CD4-positive, alpha-beta T cell treated with Interleukin-6 for 4 hours (primary cell): ENCODE measurements at places on chromosomes 6 and 20.
A peak's percentile ranks its signal among the peaks of the same experiment; 100 is the strongest.

GRCh38 chr6:149990661-149991471, 27.1 kb downstream of the ULBP1 start:
- peak; percentile 32 for DNase-seq

- DNase-seq, result no peak
Measured at GRCh38 chr20:7291323-7291943, 523.9 kb downstream of the BMP2 start.

GRCh38 chr20:10848810-10849370, 175.1 kb upstream of the JAG1 start:
- DNase-seq, result no peak

DNA sequence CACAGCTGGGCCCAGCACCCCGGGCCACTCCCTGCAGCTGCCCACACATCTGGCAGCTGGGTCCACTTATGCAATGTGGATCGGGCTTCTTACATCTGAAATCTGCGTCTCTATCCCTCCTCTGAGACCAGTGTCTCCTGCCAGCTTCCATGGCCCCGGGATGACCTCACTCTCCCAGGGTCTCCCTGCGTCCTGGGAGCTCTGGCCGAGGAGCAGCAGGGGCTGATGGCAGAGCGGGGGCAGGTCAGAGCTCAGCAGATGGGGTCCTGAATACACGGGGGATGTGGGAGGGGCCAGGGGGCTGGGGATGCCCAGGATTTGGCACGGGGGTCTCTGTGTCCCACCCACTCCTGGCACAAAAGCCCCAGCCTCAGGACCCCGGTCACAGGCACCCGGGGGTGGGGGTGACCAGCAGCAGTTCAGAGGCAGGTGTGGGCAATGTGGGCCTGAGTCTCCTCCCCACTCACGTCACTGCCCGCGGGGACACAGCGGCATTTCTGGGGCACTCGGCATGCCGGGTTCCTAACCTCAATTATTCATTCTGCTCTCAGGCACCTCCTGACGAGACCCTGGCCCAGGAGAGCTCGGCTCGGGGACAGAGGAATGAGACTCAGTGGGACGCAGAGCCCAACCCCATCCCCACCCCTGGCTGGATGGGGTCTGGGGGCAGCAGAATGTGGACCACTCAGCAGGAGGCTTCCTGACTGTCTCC, 16.4 kb downstream of the CHRNA4 start:
- DNase-seq, result no peak

- no peak for DNase-seq
Measured at GRCh38 chr6:161850562-161850961, 576.7 kb upstream of the AGPAT4 start.

- DNase-seq, result no peak
Measured at GRCh38 chr6:42333612-42334011, 116.0 kb upstream of the MRPS10 start.

GRCh38 chr6:44457596-44457995, 70.1 kb downstream of the CDC5L start:
- DNase-seq, result no peak

- no peak for DNase-seq
Measured at GRCh38 chr6:164286011-164286410, 871.5 kb downstream of the QKI start.

DNA sequence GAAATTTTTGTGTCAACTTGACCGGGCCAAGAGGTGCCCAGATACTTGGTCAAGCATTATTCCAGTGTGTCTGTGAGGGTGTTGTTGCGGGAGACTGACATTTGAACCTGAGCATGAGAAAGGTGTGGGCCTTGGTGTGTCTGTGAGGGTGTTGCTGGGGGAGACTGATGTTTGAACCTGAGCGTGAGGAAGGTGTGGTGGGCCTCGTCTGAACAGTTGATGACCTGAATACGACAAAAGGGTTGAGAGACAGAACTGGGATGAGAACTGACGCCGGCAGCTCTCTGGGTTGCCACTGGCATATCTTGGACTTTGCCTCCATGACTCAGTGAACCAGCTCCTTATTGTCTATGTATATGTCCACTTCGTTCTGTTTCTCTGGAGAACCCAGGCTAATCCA, 240.5 kb downstream of the ERMARD start:
- no peak for DNase-seq

DNA sequence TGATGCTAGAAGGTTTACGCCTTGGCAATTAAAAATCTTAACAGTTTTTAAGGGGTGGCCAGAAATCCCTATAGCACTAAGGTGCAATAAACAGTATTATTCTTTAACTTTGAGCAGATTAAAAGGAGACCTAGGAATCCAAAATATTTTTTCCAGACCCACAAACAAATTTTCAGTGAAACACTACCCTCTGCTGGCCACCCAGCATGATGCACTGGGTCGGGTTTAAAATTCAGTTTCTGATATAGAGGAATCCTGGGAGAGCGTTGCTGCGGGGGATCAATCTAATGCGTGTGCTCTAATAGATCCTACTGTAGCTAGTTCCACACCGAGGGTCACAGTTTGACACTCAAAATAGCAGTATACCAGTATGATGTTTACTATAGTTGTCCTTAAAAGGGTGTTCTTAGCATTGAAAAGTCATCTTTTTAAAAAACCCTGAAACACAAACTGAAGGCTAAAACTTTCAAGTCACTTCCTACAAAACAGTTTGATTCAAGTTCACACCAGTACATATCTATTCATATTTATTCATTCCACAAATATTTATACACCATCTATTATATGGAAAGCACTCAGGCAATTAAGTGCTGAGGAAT, 10.2 kb downstream of the UBE3D start:
- peak; percentile 49 for DNase-seq

DNA sequence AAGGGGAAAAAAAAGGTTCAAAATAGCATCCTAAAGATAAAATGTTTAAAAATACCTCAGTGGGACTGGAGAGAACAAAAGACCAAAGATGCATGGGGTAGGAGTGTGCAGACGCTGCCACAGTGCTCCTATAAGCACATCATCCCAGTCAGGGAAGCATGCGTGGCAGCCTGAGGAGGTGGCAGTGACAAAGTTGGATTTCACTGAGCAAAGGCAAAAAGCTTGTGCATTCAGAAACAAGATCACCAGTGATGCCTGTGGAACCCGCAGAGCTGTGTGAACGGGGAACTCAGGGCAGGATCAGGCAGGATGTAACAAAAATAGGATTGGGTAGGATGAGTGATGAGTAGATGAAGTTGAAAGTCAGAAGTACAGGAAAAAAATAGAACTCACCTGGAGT, 116.1 kb downstream of the RIMS1 start:
- DNase-seq, result no peak

GRCh38 chr20:23632711-23633573, 4.8 kb downstream of the CST3 start:
- no peak for DNase-seq

GRCh38 chr6:91664327-91664959, 1077.6 kb upstream of the MAP3K7 start:
- no peak for DNase-seq

DNA sequence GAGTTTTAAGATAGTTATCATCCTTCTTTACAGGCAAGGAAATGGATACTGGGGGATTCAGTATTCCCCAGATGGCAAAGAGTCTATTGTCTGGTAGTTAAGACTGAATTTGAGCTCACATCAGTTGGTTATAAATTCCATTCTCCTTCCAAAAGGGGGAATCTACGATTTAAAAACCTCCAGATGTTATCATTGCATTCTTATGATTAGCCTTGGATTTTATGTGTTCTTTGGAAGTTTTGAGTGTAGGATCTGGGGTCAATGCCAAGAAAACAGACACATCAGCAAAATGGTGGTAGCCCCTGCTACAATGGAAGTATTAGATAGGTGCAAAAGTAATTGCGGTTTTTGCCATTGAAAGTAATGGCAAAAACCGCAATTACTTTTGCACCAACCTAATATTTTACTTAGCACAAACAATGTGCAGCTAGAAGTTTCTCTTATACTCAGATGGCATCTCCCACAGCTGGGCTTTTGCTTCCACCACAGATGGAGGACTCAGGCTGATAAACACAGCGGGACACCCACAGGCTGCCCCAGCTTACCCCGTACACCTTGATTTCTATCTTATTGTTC, 168.2 kb upstream of the RIN2 start:
- DNase-seq, result no peak

DNA sequence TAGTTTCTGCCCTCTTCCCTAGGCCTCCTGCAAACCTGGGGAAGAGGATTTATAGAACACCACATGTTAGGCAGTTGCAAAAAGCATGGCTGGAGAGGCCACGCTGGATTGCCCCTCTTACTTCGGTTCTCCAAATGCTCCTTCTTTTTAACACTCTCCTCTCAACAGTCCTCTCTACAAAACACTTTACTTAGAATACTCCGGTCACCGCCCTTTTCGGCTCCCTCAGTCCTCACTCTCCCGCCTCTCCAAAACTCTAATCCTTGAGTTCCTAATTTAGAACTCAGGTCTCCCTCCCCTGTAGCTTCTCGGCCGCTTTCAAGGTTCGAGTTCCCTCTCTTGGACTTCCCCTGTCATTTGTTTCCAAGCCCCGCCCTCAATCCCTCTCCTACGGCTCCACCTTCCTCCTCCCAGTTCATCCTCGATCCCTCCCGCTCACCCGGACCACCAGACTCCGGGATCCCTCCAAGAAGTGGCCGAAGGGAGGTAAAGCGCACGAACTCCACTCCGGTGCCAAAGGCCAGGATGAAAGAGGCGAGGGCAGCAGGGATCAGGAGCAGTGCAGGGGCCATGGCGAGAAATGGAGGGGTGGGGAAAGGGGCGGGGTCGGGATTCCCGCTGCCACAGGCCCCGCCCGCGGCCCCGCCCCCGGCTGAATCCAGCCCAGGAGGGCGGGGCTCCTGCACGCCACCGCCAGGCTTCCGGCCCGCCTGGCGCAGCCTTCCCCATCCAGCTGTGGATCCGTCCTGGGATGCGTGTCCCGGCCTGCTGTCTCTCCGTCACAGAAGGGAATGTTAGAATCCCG, at the start of gene NRM:
Gene NRM (minus strand): TSS at position 582 of the 805 bp plus-strand sequence. CDS start 10 bp downstream, at position 572.
- peak; percentile 88 for DNase-seq

DNA sequence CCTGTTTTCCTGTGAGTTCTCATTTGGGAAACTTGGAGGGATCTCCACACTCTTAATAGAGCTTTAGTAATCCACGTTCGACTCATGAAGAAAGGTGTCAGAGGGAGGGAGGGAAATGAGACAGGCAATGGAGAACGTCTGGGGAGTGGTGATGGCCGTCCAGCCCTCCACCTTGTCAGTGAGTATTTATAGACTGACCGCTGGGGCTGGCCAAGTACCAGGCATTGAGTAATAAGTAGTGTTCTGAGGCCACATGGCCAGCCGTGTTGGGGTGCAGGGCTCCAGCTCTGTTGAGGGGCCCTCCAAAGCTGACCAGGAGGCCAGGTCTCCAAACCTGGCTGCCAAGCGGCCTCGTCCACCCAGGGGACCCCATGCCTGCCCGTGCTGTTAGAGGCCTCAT, 11.3 kb upstream of the DSN1 start:
- DNase-seq, result no peak

- no peak for DNase-seq
Measured at GRCh38 chr6:41204156-41204555, 3.2 kb upstream of the TREML2 start.

DNA sequence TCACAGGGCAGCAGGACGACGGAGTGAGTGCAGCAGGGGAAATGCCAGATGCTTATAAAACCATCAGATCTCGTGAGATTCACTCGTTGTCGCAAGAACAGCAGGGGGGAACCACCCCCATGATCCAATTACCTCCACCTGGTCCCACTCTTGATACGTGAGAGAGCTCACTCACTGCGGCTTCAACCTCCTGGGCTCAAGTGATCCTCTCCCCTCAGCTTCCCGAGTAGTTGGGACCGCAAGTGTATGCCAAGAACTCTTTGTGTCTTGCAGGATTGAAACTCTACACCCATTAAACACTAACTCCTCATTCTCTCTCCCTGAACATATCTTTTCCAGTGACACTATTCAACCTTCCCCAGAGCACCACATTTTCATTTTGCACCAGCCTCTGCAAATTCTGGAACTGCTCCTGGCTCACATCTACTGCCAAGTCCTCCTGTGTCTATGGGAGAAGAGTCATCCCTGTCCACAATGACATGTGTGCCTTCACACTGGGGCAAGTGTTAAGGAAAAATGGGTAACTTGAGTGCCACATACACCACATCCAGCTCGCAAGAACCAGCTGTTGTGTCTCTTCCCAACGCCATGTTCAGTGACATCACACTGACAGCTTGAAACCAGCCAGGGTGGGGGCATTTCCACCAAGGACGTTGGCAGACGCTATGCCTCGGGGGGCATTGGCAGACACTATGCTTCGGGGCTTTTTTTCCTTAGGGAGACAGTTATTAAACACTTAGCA, 14.7 kb upstream of the TAF4 start:
- DNase-seq, result no peak

DNA sequence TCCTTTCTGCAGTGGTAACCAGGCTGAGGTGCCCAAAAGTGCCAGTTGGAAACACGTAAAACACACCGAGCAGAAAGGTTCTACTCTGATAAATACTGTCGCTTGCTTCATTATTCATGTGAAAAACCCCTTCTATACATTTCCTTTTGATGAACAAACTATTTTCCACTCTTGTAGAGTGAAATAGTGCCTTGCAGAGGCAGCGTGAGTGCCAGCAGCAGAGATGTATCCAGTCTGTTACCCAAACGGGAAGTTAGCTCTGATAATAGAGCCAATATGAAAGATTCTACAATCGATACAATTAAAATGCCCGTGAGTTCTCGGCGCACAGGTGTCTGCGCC, 1.5 kb downstream of the ZBTB46 start:
- DNase-seq, result no peak

GRCh38 chr6:139126255-139126654, 8.6 kb upstream of the HECA start:
- DNase-seq, result peak; percentile 61

GRCh38 chr6:1312203-1312472, 240 bp downstream of the FOXQ1 start:
- DNase-seq, result no peak

GRCh38 chr6:25692472-25692871, 40.5 kb downstream of the SCGN start:
- no peak for DNase-seq

- peak; percentile 23 for DNase-seq
Measured at GRCh38 chr20:63658749-63659187, 656 bp downstream of the RTEL1 start.

DNA sequence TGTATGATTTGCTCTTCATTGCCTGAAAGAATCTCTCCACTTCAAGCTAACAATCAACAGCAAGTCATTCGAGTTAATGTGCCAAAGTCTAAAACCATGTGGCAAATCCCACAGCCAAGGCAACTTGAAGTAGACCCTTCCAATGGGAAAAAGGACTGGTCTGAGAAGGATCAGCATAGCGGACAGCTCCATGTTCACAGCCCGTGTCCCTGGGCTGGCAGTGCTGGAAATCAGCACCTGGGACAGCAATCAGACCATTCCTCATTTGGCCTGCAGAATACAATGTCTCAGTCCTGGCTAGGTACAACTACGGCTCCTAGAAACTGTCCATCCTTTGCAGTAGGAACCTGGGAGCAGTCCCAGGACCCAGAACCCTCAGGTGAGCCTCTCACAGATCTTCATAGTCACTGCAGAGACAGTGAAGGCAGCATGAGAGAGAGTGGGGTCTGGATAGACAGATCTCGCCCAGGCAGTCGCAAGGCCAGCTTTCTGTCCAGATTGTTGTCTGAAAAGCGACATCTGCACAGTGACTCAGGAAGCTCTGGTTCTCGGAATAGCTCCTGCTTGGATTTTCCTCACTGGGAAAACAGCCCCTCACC, 1.1 kb downstream of the GJA10 start:
- no peak for DNase-seq

GRCh38 chr6:32415521-32416019, 8.6 kb upstream of the BTNL2 start:
- peak; percentile 79 for DNase-seq

- DNase-seq, result no peak
Measured at GRCh38 chr20:44891826-44892225, 6.3 kb downstream of the YWHAB start.

GRCh38 chr6:126657561-126658175, 317.8 kb downstream of the CENPW start:
- DNase-seq, result no peak

GRCh38 chr20:38631155-38632022, 29.8 kb downstream of the ARHGAP40 start:
- no peak for DNase-seq
